CD4-positive, CD25-positive, alpha-beta regulatory T cell (primary cell): ENCODE measurements at places on chromosomes 3 and 15.
A peak's percentile ranks its signal among the peaks of the same experiment; 100 is the strongest.

DNA sequence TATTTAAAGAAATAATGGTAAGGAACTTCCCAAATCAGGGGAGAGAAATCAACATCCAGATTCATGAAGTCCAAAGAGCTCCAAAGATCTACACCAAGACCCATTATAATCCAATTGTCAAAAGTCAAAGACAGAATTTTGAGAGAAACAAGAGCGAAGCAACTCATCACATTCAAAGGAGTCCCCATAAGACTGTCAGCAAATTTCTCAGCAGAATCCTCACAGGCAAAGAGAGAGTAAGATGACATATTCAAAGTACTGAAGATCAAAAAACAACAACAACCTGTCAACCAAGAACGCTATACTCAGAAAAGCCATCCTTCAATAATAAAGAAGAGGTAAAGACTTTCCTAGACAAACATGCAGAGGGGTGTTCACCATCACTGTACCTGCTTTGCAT, 342.1 kb downstream of the TIGIT start:
- DNase-seq: no peak

DNA sequence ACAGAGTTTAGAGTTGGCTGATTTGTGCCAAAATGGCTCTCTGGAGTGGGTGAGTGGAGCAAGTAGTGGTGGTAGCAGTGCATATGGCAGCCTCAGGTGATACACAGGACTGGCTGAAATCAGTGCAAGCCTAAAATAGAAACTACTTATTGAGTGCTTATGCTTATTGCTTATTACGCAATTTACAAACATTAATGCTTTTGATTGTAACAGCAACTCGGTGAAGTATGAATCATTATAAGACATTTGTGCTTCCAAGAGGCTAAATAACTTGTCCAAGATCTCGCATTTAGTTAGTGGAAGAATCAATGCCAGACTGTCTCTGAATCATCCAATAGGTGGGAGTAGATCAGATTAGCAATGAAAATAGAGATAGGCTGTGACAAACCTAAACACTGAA, 353.8 kb downstream of the NAALADL2 start:
- DNase-seq: no peak

DNA sequence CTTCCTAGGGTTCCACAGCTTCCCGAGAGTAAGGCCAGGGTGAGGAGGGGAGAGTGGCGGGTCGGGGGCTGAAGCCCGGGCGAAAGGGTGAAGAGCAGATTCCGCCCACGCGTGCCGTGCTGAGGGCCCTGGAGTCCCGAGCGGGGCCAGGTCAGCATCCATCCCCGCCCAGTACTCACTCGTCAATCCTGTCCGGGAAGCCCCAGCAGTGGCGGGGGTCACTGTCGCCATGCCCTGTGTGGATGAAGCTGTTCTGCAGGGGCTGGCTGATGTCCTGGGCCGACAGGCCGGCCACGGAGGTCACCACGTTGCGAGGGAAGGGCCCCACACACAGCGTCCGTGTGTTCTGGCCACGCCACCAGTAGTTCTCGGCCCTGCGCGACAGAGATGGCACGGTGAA, 36.3 kb downstream of the TNK2 start:
- DNase-seq: no peak

DNA sequence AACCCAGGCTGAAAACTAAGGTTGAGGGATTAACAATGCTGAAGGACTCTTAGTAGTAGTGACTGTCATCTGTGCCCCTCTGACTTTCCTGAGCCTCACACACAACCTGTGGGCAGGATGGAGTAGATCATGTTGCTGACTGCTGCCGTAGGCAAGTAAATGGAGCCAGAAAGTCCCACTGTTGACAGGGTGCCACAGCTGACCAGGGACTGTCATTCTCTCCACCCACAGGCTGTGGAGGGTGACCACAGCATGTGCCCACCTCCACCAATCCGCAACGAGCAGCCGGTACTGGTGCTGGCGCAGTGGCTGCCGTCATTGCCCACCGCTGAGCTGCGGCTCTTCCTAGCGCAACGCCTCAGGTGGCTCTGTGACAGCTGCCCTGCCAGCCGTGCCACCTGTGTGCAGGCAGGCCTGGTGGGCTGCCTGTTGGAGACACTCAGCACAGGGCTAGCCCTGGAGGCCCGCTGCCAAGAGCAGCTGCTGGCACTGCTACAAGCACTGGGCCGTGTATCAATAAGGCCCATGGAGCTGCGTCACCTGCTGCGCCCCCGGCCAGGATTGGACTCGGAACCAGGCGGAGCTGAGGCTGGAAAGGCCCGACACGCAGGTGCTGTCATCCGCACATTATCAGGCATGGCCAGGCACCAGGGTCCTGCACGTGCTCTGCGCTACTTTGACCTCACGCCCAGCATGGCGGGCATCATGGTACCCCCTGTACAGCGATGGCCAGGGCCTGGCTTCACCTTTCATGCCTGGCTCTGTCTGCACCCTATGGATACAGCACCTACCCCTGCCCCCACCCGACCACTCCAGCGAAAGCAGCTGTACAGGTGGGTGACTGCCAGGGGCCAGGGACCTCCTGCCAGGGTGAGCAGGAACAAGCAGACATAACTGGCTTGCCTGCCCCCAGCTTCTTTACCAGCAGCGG, 15.6 kb downstream of the NBEAL2 start:
- no peak for DNase-seq

DNA sequence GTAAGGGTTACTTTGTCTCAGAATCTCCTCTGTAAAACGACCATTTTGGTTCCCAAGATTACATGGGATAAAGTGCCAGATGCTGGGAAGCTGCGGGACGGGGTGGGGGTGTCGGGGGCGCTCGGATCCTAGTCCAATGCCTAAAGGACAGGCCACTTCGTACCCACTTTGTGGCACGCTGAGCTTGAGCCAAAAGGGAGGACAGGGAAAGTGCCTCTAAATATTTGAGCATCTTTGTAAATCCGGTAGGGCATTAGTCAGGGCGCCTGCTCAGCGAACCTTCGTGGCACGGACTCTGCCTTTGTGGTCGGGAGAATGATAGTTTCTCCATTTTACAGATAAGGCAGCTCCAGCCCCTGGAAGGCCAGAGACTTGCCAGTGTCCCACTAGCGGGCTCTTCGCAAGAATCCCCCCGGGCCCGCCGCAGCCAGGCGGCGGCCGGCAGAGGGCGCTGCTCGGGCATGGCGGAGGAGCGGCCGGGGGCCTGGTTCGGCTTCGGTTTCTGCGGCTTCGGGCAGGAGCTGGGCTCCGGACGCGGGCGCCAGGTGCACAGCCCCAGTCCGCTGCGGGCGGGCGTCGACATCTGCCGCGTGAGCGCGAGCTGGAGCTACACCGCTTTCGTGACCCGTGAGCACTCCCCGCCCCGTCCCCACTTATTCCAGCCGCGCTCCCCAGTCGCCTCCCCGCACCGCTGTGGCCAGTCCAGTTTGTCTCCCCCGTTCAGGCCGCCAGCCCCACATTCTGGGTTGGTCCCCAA, 1.8 kb downstream of the RCCD1 start:
- DNase-seq: peak; percentile 57

DNA sequence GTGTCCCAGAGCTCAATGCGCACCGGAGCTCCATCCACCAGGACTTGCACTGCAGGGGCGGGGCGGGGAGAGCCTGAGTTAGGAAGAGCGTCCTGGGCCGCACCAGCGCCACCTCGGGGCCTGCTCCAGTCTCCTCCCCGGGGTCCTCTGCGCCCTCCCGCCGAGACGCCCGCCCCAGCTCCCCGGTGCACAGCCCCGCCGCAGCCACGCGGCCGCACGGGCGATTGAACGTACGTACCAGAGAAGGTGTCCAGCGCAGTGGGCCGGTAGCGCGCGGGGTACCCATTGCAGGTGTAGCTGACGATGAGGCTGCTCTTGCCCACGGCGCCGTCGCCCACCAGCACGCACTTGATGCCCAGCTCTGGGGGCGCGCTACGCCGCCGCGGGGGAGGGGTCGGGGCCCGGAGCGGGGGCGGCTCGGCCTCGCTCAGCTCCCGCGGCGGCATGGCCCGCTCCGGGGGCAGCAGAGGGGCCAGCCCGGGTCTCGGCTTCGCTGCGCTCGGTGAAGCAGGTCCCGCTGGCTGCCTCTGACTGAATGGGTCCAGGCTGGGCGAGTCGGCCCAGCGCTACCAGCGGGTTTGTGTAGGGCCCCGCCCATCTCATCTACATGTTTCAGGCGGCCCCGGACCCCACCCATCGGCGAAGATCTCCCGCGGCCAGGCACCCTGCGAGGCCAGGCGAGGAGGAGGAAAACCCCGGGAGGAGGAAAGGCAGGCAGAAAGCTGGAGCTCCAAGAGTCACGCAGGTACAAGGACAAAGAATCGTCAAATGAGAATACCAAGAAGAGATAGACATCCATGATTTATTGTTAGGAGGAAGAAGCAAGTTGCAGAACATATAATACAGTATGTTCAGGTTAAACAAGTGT, at the start of gene RHOV:
RHOV (minus strand) TSS at position 541 of the 868 bp plus-strand sequence; CDS start at position 446, 95 bp downstream.
- DNase-seq: peak; percentile 45

DNA sequence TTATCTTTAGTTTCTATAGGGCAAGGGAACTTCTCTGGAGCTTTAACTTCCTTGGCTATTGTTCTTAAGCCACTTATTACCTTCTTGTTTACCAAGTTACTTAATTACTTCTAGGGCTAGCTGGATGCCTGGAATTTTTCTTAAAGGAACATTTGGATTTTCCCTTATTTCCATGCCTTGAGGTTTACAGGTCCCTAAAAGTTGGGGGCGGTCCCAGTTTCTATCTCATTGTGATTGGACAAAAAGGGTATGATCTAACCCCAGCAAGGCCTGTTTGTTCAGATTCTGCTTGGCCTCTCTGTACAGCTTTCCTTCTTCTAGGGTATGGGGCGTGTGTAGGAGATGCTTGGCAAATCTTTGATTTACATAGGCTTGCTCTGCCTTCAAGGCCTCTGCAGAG, 17.4 kb downstream of the PDHB start:
- DNase-seq: no peak

GRCh38 chr3:142210144-142210543, 15.2 kb downstream of the GK5 start:
- DNase-seq: no peak

DNA sequence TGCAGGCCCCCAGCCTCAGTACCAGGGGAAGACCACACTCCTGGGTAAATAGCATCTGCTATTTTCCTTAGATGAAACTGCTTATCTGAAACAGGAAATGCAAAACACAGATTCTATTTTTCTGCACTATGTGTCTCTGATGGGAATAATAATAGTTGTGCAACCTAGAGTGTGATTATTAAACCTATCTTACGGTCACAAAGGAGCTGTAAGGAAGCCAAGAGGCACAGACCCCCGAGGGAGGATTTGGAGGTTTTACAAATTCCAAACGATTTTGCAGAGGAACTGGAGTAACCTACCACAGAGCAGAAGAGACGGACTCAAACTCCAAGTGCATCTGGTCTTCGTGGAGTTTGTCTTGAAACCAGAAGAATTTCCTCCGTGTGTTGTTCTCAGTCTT, 14.1 kb upstream of the APOD start:
- DNase-seq: no peak

DNA sequence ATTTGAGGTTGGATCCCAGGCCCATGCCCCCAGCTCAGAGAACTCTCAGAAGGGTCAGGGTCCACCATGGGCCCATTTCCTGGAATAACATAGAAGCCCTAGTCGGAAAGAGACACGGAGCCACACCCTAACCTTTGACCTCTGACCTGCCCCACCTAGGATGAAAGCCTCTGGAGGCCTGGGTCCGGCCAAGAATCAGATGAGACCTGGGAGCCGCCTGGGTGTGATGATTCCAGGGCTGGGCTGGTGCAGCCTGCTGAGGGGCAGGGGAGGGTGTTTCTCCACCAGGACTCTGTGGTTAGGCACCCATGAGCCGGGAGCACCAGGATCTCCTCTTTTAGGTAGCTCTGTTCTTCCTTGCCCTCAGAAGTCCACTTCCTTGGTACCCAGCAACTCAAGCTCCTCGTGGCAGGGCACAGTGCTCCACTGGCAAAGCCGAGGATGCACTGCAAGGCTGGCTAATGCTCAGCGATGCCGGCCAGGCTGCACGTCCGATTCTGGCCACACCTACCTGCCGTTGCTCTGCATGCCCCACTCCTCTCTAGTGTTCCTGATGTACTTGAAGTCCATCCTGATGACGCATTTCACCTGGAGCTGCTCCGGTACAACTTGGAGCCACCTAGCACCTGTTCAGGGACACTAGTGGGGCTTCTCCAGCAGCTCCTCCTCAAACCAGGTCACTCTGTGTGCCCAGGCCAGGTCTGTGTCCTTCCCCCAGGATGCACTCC, 57.4 kb downstream of the ZNF445 start:
- DNase-seq: no peak

DNA sequence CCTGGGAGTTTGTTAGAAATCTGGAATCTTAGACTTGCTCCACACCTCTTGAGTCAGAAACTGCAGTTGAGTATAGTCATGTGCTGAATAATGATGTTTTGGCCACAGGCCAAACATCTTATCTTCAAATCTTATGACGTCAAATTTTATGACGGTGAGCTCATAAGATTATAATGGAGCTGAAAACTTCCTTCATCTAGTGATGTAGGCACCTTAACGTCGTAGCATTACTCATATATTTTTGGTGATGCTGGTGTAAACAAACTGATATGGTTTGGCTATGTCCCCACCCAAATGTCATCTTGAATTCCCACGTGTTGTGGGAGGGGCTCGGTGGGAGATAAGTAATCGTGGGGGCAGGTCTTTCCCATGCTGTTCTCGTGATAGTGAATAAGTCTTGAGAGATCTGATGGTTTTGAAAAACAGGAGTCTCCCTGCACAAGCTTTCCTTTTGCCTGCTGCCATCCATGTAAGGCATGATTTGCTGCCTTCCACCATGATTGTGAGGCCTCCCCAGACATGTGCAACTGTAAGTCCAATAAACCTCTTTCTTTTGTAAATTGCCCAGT, 268.0 kb upstream of the PROK2 start:
- no peak for DNase-seq

DNA sequence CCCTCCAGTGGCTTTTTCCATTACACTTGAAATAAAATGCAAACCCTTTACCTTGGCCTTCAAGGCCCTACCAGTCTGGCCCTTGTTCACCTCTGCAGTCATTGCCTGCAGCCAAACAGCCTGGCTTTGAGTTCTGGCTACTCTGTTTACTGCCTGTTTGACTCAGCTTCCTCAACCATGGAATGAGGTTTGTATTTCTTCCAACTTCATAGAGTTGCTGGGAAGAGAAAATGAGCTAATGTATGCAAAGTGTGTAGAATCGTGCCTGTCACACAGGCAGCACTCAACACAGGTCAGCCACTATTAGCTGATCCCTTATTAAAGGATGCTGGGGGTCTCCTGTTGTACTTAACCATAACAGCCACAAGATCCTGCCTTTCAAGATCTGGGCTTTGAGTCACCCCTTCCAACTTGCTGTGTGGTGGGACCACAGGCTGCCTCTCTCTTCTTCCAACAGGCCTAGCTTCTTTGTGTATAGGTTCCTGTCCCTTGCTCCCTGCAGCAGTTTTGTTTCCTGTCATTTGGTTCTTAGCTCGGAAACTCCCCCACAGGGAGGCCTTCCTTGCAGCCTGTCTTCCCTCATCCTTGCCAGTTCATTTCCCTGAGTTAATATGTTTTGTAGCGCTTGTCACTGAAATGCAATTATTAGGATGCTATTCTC, 6.4 kb downstream of the MED12L start:
- DNase-seq: no peak

DNA sequence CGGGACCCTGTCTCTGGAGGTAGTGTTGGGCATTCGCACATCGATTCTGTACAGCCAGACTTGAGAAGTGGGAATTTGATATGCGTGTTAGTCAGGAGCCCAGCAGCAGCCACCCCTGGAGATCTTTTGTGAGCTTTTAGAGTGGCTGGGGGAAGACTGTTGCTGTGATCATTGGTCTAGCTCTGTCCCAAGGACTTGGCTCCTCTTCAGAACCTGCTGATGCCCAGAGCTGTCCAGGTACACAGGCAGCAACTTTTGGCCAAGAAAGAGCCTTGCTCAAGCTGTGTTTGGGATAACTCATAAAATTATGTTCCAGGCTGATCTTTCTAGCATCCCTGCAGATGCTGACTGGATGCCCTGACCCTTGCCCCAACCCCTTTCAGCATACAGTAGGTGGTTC, 29.3 kb downstream of the LIMD1 start:
- DNase-seq: no peak
